ENCODE measurements at places on chromosomes 11 and 22. TPM values are rescaled to one million over a fixed set of nuclear protein-coding genes. Genes with fewer than 3 reads are reported as not detected.

DNA sequence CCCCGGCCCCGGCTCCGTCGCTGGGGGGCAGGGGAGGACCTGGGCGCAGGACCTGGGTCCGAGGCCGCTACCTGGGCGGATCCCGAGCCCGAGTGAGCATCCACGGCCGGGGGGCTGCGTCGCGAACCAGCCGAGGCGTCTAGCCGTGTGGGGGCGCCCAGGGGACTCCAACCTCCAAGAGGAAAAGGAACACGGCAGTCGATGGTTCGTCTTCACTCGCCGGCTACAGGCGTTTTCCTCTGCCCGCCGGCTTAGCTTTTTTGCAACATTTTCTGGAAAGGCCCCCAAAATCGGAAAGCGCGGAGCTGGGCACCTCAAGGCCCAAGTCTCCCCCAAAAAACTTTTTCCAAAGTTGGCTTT is 666 bp downstream of the PDGFB start:
- DNase-seq = no peak

GRCh38 chr11:14054116-14055107 is 91.9 kb downstream of the SPON1 start:
- DNase-seq = no peak

DNA sequence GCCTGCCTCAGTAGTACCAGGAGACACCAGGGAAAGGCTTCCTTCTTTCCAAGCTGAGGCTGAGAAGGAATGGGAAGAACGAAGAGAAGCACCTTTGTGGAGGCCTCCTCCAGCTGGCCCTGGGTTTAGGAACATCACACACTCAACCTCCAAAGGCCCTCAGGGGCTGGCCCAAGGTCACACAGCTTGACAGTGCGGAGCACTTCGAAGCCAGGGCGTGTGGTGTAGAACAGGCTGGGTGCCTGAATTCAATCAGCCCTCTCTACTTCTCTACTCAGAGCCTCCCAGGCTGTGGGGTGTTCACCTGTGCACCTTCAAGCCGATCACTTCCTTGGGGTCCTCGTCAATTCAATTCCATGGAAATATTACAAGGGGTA is 727 bp upstream of the CSDC2 start:
- DNase-seq = no peak

GRCh38 chr11:56910046-56910773 is 78.5 kb upstream of the OR5AK2 start:
- no peak for DNase-seq

GRCh38 chr11:76313271-76313670 is 67.7 kb downstream of the THAP12 start:
- DNase-seq = no peak

DNA sequence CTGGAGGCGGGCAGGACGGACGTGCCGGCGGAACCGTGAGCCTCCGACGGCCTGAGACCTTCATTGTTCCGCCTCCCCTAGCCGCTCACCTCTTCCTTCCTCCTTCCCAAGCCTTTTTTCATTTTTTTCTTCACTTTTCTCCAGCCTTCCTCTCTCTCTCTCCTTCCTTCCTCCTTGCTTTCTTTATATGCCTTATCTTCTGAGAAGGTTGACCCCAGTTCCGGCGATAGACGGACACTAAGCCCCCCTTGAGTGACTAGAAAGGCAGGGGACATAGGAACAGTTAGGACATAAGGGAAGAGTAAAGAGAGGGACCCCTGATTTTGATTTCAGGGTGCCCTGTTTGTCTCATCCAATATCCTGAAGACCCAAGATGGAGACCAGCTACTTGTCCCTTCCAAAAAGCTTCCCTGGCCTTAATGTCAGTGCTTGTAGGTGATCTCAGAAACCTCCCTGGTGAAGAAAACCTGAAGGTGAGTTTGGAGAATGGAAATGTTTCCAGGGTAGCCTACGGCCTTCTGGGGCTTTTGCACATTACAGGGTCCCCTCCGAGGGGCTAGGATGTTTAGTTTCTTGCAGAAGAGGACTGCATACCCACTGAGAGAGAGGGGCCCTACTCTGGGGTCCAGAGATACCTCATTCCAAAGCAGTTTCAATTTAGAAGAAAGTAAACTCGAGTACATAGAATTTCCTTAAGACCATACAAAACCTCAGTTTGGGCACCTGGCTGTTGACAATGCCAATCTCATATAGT is 3.5 kb downstream of the ADM start:
- DNase-seq = no peak

DNA sequence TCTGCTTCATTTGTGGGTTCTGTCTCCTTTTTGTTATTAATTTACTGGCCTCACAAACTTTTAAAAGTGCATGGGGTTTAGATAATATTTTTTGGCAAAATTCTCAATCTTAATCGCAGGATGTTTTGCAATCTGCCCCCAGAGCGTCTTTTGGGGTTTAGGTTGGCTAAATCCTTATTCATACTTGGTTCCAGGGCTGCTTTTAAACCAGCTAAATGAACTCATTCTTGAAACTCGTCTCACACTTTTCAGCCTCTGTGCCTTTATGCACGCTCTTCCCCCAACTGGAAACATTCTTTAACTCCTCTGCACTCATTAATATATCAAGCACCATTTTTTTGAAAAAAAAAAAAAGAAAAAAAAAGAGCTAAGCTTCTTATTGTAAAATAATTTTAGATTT is 131.7 kb downstream of the KIF18A start:
- DNase-seq = no peak

DNA sequence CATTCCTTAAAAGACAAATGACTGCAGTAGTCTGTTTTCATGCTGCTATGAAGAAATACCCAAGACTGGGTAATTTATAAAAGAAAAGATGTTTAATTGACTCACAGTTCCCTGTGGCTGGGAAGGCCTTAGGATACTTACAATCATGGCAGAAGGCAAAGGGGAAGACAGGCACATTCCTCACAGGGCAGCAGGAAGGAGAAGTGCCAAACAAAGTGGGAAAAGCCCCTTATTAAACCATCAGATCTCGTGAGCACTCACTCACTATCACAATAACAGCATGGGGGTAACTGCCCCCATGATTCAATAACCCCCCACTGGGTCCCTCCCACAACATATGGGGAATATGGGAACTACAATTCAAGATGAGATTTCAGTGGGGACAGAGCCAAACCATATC is 16.4 kb upstream of the OR2AT4 start:
- no peak for DNase-seq

DNA sequence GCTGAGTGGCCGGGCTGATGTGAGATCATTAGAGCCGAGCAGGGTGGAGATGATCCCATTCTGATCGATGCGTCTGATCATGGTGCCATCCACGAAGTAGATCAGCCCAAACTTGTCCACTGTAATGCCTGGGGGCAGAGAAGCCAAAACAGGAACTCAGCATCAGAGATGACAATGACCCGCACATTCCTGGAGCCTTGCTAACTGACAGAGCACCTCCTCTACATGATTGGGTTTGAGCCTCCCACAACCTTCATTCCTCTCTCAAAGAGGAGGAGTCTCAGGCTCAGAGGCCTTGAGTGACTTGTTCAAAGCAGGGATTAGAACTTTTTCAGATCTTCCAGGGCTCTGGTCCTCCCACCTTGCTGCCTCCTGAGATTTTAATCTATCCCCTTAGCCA is 133.7 kb upstream of the NARS2 start:
- no peak for DNase-seq

DNA sequence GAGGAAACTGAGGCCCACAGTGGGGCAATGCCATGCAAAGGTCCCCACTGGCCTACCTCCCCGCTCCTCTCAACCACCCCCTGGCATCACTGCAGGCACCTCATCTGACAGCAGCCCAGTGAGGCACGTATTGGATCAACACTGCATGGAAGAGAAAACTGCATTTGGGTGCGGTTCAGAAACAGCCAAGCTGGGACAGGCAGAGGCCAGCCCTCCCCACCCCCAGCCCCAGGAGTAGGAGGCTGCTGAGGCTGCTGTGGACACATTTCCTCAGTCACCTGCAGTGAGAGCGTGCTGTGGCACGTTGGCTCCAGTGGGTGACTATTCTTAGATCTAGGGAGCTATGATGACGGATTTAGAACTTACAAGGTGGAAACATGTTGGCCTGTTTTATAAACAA is 63.7 kb downstream of the KCNC1 start:
- DNase-seq = no peak

DNA sequence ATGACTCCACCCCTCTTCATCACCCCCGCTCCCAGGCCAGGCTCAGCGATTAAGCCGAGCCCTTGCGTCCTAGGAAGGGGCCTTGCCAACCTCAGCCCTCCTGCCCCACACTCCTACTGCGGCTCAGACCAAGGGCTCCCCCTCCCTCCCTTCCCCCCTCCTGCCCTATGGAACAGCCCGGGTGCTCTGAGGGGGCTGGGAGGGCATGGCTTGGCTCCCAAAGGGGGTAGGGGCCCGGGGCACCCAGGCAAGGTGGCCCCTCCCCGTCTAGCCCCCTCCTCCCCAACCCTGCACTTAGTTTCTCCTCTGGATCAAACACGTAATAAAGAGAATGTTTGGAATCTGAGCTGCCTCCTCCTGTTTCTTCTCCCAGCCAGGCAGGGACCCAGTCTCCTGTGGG is 6.3 kb downstream of the RCOR2 start:
- no peak for DNase-seq

MYOD1 gene
- not detected for total RNA-seq

GNAZ gene
- 8.7 TPM for total RNA-seq

PANX1 gene
- total RNA-seq = 26.1 TPM

CCDC15 gene
- total RNA-seq = 3.2 TPM

TESMIN gene
- total RNA-seq = 9.7 TPM

OR56A1 gene
- not detected for total RNA-seq

Measured in type B pancreatic cell (in vitro differentiated cells).